ENCODE measurements at places on chromosomes 7 and 10.

DNA sequence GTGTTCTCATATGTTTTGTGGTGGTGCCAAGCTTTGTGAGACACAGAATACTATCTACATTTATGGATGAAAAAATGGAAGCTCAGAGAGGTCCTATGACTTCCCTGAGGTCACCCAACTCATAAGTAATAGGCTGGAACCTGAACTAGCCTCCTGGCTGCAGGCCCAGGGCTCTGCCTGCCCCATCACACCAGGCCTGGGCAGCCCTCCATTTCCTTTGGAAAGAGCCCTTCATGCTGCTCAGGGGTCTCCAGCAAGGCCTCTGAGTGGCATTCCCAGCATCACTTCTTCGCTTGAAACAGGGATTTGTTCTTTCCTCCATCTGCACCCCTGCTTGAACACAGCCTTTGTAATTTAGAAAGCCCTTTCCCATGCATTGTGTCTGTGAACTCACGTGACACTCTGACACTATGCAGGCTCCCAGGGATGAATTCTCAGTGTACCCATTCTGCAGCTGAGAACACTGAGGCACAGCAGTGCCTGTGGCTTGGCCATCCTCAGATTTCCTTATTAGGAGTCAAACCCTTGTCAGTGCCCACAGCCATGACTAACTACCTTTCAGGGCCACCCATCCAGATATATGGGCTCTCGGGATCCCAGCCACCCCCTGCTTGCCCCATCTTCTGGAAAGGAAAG, 127.8 kb upstream of the PPIF start:
- no peak for DNase-seq

- no peak for DNase-seq
These were observed 91.7 kb upstream of the IFRD1 start for GRCh38 chr7:112358513-112358912.

- peak; percentile 67 for DNase-seq
These were observed 203.2 kb downstream of the AHR start for GRCh38 chr7:17501441-17502212.

GRCh38 chr7:88307412-88307811, 718 bp upstream of the STEAP4 start:
- DNase-seq = no peak

- no peak for DNase-seq
These were observed 3.4 kb downstream of the FEZF1 start for GRCh38 chr7:122300956-122301833.

- peak; percentile 61 for DNase-seq
These were observed 43.7 kb downstream of the CPVL start for GRCh38 chr7:29102558-29103151.

- no peak for DNase-seq
These were observed 189.7 kb downstream of the THSD7A start for GRCh38 chr7:11642276-11642675.

- DNase-seq = no peak
These were observed 290.6 kb downstream of the PRPF18 start for GRCh38 chr10:13877154-13877909.

Data from astrocyte of the spinal cord (primary cell).